Diencephalon (tissue), 1 donor: ENCODE measurements at places on chromosomes 3 and 15. TPM values are rescaled to one million over a fixed set of nuclear protein-coding genes. Genes with fewer than 3 reads are reported as not detected.

The CLASP2 gene
- total RNA-seq: 1,092 TPM

The LEKR1 gene
- 1.6 TPM for total RNA-seq

The LDHAL6B gene
- not detected for total RNA-seq

The CPNE4 gene
- total RNA-seq: 51.4 TPM

The PLA2G4D gene
- total RNA-seq: under 0.01 TPM

The CMTM7 gene
- total RNA-seq: 0.69 TPM

The SCN11A gene
- total RNA-seq: 0.46 TPM

The TRAT1 gene
- total RNA-seq: not detected

The UACA gene
- total RNA-seq: 22.4 TPM

The CORO2B gene
- 19.6 TPM for total RNA-seq

The ZNF445 gene
- 38.1 TPM for total RNA-seq

The ACTL6A gene
- total RNA-seq: 23.3 TPM

The TBCCD1 gene
- 23.8 TPM for total RNA-seq

The PLS1 gene
- 4.6 TPM for total RNA-seq

The ATP11B gene
- 90.9 TPM for total RNA-seq

The KIF23 gene
- 9.9 TPM for total RNA-seq

The MYEF2 gene
- 140 TPM for total RNA-seq

The TUSC7 gene
- total RNA-seq: not detected

The KLHL40 gene
- 0.23 TPM for total RNA-seq

The C3orf49 gene
- total RNA-seq: not detected

The RHCG gene
- total RNA-seq: 1.8 TPM

The MASP1 gene
- total RNA-seq: 24.2 TPM

The CLDN16 gene
- total RNA-seq: 0.46 TPM

The CCR8 gene
- total RNA-seq: not detected

The STAC gene
- total RNA-seq: 13.8 TPM

The NR1I2 gene
- total RNA-seq: 0.23 TPM

The CPLX3 gene
- 0.92 TPM for total RNA-seq

The KLHL24 gene
- total RNA-seq: 180 TPM

The RPSA gene
- 1,160 TPM for total RNA-seq

The GOLGA8O gene
- total RNA-seq: 0.46 TPM

The GSK3B gene
- 152 TPM for total RNA-seq
